H1 (cell line): ENCODE measurements at places on chromosomes 7 and 10.

- peaks cover 3% of the 10 kb centered on the region; the same call in 1 of the 2 replicates for H3K4me1 ChIP-seq
- no peak overlapping the region for H3K4me3 ChIP-seq
Measured at GRCh38 chr10:25704622-25705021, 229.4 kb upstream of the MYO3A start.

- no peak for DNase-seq
- H3K36me3 ChIP-seq: no peaks in the 10 kb centered on the region
- H3K27ac ChIP-seq: no peak overlapping the region
- H3K4me1 ChIP-seq: peaks cover 15% of the 10 kb centered on the region
- peaks cover 99% of the 10 kb centered on the region for H3K27me3 ChIP-seq
- peak overlapping the region; percentile 39; the same call in 1 of the 2 replicates for H3K4me3 ChIP-seq
Measured at GRCh38 chr10:117551330-117552155, 9.0 kb downstream of the EMX2 start.

DNA sequence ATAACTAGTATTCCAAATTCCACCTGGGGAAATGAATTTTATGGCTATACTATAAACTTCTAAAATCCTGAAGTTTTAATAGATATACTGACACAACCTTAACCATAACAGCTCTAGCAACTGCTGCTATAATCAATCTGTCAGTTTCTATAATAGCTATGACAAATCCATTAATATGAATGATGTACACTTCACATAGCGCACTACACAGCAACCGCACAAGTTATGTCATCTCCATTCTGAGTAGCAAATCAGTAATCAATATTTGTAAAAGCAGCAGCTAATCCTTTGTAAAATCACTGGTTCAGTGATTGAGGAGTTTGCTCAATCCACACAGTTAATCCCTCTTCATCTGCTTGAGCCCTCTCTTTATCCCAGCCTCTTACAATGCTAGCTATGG is 105.3 kb downstream of the SKAP2 start:
- H3K27ac ChIP-seq: no peak overlapping the region
- no peak for DNase-seq
- no peaks in the 10 kb centered on the region for H3K27me3 ChIP-seq
- H3K4me3 ChIP-seq: no peak overlapping the region
- no peaks in the 10 kb centered on the region for H3K4me1 ChIP-seq

DNA sequence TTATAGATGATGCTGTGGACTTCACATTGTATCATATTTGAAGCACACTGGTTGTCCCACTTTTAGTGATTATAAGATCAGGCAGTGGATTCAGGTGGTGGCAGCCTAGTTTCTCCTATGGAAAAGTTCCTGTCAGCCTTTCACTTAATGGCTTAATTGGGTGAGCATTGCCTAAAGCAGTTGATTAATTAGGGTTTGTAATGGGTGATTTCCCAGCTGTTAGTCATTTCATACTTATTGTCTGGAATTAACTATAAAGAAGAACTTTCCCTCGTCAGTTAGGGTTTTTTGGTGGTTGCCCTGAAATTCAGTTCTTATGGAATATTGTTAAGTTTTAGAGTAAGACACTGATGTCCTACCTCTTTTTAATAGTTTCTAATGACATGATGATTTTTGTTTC is 78.8 kb downstream of the SLC25A40 start:
- H3K27ac ChIP-seq: no peak overlapping the region
- H3K4me1 ChIP-seq: no peaks in the 10 kb centered on the region
- H3K27me3 ChIP-seq: no peaks in the 10 kb centered on the region
- no peak overlapping the region for H3K4me3 ChIP-seq
- H3K36me3 ChIP-seq: no peaks in the 10 kb centered on the region
